Activated gamma-delta T cell (primary cell): ENCODE measurements at places on chromosomes 7 and 10.

GRCh38 chr7:83701736-83702135 is 52.8 kb upstream of the SEMA3E start:
- no peak for DNase-seq

GRCh38 chr7:48140001-48140681 is 31.1 kb upstream of the ABCA13 start:
- no peak for DNase-seq

DNA sequence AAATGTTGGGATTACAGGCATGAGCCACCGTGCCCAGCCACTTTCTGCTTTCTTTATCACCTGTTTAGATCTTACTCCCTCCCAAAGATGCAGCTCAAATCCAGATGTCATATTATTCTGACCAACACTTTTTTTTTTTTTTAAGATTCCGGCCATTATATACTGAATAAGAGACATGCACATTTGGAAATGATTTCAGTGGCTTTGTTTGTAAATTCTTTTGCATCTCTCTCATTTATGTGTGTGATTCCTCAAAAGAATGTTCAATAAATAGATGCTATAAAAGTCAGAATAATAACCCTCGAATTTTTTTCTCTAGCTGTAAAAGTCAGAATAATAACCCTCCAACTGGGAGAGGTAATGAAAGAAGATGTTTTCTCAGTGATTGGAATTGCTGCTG is 25.4 kb downstream of the HECW1 start:
- DNase-seq: no peak

- no peak for DNase-seq
Observed at GRCh38 chr10:18594574-18595156, 56.7 kb downstream of the NSUN6 start.

- no peak for DNase-seq
Observed at GRCh38 chr10:78892338-78893176, 176.2 kb upstream of the ZMIZ1 start.

GRCh38 chr7:2032030-2032875 is 200.5 kb downstream of the MAD1L1 start:
- no peak for DNase-seq
